Umbilical cord (tissue), 2 donors: ENCODE measurements at places on chromosomes 3 and 15. TPM values are rescaled to one million over a fixed set of nuclear protein-coding genes. Genes with fewer than 3 reads are reported as not detected.

- no peak for DNase-seq
Observed at GRCh38 chr3:117609330-117609729, 899.8 kb downstream of the TUSC7 start.

The CTNNB1 gene
- 1,192 TPM for total RNA-seq

The MCTP2 gene
- total RNA-seq = 122 TPM

The BRPF1 gene
- 10.4 TPM for total RNA-seq

The KNG1 gene
- total RNA-seq = 1.4 TPM

The HYAL2 gene
- total RNA-seq = 51.8 TPM
